ENCODE measurements at places on chromosomes 3 and 15.

DNA sequence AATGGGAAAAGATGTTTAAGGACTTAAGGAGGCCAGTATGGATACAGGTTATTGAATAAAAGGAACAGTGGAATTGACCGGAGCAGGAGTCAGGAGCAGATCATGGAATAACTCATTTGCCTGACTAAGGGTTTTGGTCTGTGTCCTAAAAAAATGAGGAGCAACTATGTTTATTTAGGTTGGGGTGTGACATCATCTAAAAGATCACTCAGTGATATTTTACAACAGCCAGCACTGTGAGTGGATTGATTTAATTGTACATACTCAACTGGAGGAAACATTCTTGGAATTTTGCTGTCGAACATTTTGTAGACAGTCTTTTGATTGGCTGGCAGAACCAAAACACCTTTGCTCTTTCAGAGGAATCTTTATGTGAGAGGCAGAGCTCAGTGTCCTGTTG is 348.6 kb upstream of the CDIN1 start:
- DNase-seq, result no peak

- no peak for DNase-seq
These were observed 132.2 kb downstream of the OSBPL10 start for GRCh38 chr3:31848911-31849310.

GRCh38 chr3:99365396-99365795 is 273.0 kb upstream of the COL8A1 start:
- no peak for DNase-seq

DNA sequence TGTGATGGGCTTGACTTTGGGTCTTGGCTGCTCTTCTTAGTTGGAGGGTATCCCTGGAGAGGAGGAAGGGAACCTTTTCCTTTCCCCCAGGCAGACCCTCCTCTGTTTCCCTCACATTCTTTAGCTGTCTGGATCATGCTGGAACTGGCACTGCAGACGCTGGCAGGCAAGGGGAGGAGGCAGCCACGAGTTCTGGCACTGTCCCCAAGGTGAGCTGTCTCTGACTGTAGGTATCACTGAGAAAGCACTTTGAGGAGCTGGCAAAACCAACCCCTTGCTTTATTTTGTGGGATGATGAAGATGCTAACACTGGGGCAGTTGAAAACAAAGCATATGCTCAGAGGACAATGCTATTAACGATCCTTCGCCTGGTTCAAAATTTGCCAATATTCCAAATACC is 175.0 kb downstream of the SOX2 start:
- no peak for DNase-seq

DNA sequence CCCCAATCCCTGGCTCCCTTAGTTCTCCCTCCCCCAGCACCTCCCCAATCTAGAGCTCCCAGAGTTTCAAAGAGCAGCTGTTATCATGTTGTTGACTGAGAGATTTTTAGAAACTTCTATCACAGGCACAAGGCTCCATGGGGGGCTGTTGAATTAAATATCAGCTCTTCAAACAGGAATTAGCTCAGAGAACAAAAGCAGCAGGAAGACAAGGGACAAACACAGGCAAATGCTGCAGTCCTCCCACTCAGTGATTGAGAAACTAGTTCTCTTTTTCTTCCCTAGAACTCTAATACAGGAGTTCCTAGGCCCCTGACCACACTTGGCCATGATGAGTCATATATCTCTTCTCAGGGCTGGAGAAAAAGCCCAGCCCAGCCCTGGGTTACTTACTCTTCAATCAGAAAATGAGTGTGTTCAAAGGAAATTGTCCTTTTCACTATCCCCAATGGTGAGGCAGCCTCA is 262.1 kb downstream of the IGSF11 start:
- DNase-seq, result no peak

GRCh38 chr3:141191097-141191749 is 40.4 kb upstream of the PXYLP1 start:
- DNase-seq, result no peak

DNA sequence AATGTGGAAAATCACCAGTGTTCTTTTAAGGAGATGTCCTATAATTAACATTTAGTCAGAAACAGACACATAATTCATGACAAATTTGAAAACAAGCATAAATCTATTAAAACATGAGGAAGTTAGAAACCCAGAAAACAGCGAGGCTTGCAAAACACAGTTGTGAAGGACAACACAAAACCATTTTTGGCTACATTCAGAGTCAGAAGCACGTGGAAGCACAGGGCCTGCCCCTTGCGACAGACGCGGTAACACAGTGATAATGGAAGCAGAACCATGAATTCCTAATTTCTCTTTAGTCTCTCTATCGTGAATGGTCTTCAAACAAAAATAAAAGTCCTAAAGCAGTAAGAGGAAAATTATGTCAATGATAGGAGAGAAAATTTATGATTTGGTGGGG is 12.2 kb downstream of the NCEH1 start:
- no peak for DNase-seq

GRCh38 chr3:64685800-64686445 is 1.9 kb downstream of the ADAMTS9 start:
- DNase-seq, result no peak

DNA sequence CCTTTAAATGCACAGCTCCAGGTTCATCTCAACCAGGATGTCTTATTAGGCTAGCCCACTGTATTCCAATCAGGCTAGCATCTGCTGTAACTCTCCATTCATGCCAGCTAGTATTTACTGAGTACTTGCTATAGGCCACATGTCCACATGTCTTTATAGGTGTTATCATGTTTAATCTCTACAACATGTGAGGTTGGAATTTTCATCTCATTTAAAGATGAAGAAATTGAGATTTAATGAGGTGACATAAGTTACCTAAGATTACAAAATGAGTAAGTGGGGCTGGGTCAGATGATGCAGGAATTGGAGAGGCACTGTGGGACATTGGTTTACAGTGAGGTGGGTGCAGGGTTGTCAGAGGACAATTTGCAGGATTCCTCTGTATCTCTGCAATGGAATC is 2.9 kb downstream of the IFT122 start:
- DNase-seq, result no peak

GRCh38 chr3:161343986-161344385 is 27.3 kb downstream of the SPTSSB start:
- DNase-seq, result no peak

- DNase-seq, result no peak
These were observed 3.1 kb upstream of the ARF4 start for GRCh38 chr3:57600195-57600594.

All from stimulated activated CD8-positive, alpha-beta memory T cell treated with anti-CD3 and anti-CD28 coated beads, Interleukin-15, amount 100 ng/mL, for 1 hour (primary cell).